ENCODE measurements at places on chromosomes 5 and 9. TPM values are rescaled to one million over a fixed set of nuclear protein-coding genes. Genes with fewer than 3 reads are reported as not detected.

The SLCO6A1 gene
- total RNA-seq: not detected

The IL13 gene
- total RNA-seq: not detected

The PLK2 gene
- 372 TPM for total RNA-seq

The TLX3 gene
- total RNA-seq: not detected

The NEUROG1 gene
- total RNA-seq: not detected

The ALDOB gene
- not detected for total RNA-seq

The CDO1 gene
- not detected for total RNA-seq

The CORO2A gene
- 2.8 TPM for total RNA-seq
